RKO (cell line): ENCODE measurements at places on chromosomes 12 and 14.
A peak's percentile ranks its signal among the peaks of the same experiment; 100 is the strongest.

DNA sequence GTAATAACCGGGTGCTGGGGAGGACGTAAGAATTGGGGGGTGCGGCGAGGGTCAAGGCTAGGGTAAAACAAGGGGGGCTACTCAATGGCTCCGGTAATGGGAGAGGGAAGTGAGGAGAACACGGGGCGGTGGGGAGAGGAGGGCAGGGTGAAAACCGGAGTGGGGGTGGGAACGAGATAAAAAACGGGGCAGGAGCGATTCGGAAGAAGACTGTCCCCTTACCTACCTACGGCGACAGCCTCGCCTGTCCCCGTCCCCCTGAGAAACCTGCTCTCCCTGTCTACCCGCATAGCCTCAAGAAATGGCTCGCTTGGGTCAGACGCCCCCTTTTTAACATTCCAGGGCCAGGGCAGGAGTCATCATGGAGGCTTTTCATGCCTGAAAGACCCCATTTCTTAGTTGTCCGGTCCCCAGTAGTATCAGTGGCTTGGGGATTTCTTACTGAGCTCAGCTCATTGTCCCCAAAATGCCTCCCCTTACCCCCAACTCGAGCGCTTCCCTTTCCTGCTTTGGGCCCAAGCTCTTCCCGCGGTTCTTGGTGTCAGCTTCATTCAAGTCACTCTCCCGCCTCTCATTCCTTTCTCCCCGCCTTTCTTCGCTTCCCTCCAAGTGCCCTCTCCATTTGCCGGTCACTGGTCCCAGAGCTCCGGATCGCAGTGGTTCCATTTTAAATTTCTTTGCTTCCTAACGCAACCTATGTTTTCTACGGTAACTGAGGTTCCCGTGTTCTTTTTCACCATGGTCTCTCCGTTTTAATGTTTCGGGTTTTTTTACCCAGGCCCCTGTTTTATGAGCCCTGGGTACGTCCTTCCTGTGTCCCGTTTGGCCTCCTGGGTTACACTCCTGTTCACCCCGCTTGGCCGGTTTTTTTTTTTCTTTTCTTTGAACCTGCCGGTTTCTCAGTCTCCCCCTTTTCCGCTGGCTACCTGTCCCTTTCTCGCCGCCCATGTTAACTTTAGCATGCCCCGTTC lies 1.2 kb upstream of the WSB2 start:
- DNase-seq: peak; percentile 72

DNA sequence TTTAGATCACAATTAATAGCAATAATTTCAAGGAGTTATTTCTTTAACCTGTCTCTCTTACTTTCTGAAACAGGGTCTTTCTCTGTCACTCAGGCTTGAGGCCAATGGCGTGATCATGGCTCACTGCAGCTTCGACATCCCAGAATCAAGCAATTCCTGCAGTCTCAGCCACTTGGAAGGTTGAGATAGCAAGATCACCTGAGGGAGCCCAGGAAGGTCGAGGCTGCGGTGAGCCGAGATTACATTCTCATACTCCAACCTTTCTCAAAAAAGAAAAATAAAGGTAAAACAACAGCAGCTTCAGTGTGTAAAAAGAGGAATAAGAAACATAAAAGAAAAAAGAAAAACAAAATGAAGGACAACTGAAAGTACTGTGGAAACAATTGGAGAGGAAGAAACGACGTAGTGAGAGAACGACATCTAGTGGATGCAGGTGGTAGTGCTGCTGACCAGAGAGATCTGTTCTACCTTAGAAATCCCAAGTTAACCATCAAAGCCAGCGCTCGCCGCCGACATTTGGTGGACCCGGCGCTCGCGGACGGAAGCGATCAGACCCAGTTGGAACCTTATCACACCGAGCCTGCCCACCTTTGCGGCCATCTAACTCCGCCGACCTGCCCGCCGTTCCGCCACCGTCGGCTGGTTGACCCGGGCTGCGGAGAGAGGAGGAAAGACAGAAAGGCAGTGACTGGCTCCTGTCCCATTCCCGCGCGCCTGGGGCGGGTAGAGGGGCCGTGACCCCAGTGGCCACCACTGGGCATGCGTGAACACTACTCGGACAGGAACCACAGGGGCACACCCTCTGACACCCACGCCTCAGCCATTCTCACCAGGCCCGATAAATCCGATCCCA lies 196.1 kb downstream of the ALG10 start:
- peak; percentile 74 for DNase-seq

DNA sequence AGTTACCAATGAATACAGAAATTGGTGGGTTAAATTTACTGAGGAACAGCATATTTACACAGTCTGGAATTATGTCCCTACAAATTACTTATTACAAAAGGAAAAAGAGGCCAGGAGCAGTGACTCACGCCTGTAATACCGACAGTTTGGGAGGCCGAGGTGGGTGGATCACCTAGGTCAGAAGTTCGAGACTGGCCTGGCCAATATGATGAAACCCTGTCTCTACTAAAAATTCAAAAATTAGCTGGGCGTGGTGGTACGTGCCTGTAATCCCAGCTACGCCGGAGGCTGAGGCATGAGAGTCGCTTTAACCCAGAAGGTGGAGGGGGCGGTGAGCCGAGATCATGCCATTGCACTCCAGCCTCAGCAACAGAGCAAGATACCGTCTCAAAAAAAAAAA lies 52.6 kb downstream of the HECTD1 start:
- no peak for DNase-seq

DNA sequence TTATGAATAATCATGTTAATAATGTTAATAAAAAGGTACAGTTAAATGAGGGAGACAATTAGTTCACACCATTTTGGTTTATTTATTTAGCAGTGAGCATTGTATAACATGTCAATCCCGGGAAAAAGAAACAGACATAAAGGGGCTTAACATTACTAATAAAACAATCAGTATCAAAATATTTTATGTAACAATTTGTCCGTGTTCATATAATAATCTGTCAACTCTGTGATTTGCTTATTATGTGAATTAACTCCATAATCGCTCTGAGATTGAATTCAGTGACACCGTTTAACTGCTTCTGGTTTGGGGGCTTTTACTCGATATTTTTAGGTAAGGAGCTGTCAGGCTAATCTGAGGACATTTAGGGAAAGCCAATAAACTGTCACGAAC lies 95.8 kb upstream of the HMGA2 start:
- DNase-seq: no peak

GRCh38 chr14:68636597-68636996 lies 156.3 kb downstream of the ZFP36L1 start:
- no peak for DNase-seq

DNA sequence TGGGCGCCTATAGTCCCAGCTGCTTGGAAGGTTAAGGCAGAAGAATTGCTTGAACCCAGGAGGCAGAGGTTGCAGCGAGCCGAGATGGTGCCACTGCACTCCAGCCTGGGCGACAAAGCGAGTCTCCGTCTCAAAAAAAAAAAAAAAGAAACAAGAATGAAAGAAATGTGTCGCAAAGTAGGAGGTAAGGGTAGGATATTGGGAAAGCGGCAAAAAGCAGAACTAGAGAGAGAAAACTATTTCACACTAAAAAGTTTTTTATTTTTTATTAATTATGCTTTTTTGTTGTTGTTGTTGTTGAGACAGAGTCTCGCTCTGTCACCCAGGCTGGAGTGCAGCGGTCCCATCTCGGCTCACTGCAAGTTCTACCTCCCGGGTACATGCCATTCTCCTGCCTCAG lies 17.7 kb downstream of the SBNO1 start:
- no peak for DNase-seq

- DNase-seq: no peak
These were observed 194.5 kb downstream of the PHETA1 start for GRCh38 chr12:111174251-111174960.

DNA sequence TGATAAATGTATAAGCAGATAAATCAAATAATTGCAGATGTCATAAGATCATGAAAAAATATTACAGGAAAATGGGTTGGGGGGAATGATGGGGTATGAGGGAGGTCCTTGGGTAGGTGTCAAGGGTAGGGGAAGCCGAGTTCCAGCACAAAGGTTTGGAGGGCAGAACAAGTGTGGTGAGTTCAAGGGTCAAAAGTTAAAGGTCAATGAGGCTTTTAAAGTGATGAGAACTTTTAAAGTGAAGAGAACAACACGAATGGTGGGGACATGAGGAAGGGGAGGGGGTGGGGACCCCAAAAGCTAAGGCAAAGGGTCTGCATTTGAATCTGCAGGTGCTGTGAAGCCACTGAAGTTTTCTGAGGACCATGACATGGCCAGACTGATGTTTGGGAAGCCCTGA lies 200.6 kb upstream of the NOS1 start:
- no peak for DNase-seq

GRCh38 chr12:133156125-133156690 lies 25.1 kb upstream of the ZNF268 start:
- DNase-seq: peak; percentile 30

- DNase-seq: peak; percentile 9
These were observed 2.1 kb downstream of the VASH1 start for GRCh38 chr14:76763096-76764041.

- DNase-seq: no peak
These were observed 850 bp upstream of the ZNF385A start for GRCh38 chr12:54385251-54385914.

DNA sequence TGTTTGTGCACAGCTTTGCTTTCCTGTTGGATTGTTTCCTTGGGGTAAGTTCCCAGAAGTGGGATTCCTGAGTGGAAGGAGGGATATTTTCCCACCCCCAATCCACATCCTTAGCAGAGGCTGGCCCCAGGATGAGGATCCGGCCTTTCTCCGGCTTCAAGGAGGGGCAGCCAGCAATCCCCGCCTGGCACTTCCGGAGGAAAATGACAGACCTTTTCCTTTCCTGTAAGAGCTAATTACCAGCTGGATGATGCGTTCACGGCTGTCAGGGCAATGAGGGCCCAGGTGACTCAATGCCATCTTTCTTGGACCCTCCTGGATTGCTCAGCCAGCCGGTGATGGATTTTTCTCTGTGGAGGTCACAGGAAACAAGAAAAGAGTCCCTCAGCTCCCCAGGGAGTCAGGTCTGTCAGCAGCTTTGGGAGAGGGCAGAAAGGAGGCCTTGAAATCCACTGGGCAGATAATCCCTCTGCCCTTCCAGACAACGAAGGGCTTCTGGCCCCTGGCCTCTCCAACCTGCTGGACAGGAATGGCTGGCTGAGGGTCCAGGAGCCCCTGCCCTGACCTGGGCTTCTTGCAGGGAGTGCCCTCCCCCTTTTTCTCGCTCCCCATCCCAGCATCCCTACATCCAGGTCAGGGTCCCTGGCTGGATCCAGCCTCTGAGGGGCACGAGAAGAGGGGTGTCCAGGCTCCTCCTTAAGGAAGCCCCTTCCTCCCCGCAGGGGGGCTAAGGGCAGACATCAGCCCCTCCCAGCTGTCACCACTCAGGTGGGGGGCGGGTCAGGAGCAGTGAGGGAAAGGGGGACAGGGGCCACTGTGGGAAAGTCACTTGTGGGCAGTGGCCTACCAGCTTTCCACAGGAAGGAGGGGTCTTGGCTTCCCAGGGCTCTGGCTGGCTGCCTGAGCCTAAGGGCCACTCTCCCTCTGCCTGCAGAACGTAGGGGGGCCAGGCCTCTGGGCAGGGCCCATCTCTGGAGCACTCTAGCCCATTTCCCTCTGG lies 16.1 kb upstream of the CCDC85C start:
- DNase-seq: peak; percentile 40

DNA sequence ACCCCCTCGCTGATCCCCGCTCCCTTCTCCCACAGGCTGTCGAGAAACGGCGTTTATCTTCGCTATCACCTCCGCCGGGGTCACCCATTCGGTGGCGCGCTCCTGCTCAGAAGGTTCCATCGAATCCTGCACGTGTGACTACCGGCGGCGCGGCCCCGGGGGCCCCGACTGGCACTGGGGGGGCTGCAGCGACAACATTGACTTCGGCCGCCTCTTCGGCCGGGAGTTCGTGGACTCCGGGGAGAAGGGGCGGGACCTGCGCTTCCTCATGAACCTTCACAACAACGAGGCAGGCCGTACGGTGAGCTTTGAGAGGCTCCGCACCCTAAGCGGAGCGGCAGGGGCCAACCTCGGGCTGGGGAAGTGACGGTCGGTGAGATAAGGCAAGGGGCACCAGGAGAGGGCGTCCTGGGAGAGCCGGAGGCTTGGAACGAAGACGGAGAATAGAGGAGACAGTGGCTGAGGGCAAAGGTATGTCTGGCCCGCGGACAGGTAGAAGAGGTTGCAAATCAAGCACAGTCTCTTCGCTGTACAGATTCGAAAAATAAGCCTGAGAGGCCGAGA lies 2.3 kb downstream of the WNT1 start:
- DNase-seq: no peak

DNA sequence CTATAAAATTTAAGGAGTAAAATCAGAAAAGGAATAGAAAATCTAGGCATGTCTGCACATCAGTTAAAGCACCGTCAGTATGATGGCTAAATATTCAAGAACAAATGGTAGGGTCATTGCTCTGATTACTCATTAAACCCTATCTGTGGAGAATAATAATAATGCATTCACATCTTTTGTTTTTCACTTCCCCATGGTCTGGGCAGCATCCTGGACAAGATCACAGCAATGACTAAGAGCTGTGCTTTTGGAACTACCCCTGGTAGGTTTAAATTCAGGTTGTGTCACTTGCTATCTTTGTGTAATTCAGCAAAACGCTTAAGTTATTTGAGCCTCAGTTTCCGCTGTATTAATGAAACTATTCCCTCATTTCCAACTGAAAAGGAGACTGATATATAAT lies 33.1 kb downstream of the C12orf42 start:
- no peak for DNase-seq

GRCh38 chr12:115135800-115136211 lies 451.8 kb upstream of the TBX3 start:
- no peak for DNase-seq

DNA sequence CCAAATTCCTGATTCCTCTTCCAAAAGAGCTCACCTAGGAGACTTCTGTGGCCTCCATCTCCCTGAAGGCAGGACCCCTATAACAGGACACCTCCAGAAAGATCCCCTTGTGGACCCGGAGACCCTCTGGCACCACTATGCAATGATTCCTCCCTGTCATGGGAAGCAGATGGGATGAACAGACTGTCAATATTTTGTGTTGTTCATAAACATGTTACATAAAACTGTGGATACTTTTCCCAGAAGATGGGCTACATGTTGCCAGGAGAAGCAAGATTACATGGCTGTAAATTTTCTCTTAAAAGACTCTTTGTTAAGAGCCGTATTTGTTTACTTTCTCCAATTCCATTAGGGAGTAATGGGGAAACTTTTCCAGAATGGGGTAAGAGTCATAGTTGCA lies 52.1 kb downstream of the TUNAR start:
- DNase-seq: no peak

GRCh38 chr12:50099302-50100008 lies 4.4 kb upstream of the GPD1 start:
- DNase-seq: no peak

DNA sequence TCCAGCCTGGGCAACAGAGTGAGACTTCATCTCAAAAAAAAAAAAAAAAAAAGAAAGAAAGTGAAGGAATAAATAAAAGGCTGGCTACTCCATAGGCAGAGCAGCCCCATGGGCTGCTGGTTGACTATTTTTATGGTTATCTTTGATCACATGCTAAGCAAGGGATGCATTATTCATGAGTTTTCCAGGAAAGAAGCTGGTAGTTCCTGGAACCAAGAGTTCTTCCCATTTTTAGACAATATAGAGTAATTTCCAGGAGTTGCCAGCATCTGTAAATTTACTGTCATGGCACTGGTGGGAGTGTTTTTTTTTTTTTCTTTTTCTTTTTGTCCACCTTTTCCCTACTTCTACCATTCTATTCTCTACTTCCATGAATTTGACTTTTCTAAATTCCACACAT lies 24.2 kb downstream of the FGD4 start:
- no peak for DNase-seq
